ENCODE measurements at places on chromosomes 13 and 19.

- DNase-seq: no peak
Observed at GRCh38 chr13:24277761-24278160, 31.6 kb upstream of the C1QTNF9 start.

- DNase-seq: no peak
Observed at GRCh38 chr19:33085570-33086128, 4.7 kb downstream of the GPATCH1 start.

DNA sequence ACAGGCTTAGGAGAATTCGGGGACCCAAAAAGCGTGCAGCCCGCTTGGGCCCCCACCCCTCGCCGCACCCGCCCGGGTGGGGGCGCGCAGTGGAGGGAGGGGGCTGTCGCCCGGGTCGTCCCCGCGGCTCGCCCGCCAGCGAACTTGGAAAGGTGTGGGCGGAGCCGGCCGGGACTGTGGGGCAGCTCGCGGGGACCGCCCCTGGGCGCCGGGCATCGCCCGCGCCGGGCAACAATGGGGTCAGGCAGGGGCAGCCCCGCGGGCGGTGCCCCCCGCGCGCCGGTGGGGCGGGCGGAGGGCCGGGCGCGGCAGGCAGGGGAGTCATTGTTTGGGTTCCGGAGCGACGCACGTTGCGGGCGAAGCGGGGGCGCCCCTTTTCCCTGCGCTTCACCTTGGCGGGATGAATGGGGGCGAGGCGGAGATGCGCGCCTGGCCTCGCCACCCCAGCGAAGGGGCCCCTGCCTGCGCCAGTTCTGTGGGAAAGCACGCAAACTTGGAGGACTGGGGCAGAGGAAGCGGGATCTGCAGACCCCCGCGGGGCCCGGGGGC lies 647 bp upstream of the KLF12 start:
- peak; percentile 24 for DNase-seq

DNA sequence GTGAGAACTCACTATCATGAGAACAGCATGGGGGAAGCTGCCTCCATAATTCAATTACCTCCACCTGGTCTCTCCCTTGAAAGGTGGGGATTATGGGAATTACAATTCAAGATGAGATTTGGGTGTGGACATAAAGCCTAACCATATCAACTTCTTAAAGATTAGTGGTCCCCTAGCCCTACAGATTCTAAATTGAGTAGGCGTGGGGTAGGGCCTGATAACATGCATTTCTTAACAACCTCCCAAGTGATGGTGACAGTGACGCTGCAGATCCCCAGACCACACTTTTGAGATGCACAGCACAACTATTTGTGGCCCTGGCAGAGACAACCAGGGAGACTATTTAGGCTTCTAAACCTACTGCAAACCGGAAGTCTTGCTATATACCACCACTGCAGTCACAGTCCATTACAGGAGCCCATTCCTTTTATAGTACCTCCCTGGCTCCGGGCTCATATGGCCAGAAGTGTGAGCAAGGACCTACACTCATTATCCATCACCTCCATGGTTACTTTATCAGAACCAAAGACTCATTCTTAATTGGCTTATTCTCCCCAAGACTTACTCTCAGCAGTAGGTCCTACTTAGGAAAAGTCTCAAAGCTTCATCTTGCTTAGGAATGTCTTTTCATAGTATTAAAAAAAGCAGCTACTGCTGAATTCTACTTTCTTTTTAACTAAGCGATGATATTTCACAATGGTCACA lies 2.1 kb upstream of the DPY19L3 start:
- DNase-seq: no peak

- DNase-seq: no peak
Observed at GRCh38 chr13:101730420-101731000, 278.0 kb downstream of the ITGBL1 start.

GRCh38 chr13:41019011-41019487 lies at the start of gene ELF1:
Gene ELF1 (minus strand): TSS chr13:41019316. CDS start chr13:40982054, 37,262 bp downstream.
- peak; percentile 12 for DNase-seq

DNA sequence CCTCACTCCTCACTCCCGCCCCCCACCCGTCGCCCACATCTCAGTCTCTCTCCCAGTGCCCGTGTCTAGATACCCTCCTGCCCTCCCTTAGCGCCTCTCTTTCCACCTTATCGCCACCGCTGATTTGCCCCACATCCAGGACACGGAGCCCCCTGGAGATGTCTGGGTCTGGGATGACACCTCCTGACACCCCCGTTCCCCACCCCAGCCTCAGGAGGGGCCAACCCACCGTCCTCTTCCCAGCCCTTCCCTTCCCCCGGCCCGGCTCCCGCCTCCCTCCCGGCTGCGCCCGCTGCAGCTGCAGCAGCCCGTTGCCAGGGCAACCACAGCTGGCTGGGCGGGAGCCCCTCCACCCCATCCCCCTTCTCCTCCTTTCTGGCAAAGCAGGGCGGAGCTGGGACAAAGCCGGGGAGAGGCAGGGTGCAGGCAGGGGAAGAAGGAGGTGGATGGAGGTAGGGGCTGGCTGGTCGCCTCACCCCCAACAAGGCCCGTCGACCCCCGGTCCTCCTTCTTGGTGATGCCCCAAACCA lies 13.5 kb downstream of the DPF1 start:
- DNase-seq: no peak

- no peak for DNase-seq
Observed at GRCh38 chr13:102872131-102872530, 26.3 kb downstream of the ERCC5 start.

- no peak for DNase-seq
Observed at GRCh38 chr13:82654861-82655855, 1227.1 kb downstream of the SLITRK1 start.

- no peak for DNase-seq
Observed at GRCh38 chr13:26458196-26458749, 99.2 kb upstream of the WASF3 start.

- DNase-seq: no peak
Observed at GRCh38 chr19:19544954-19545591, 7.0 kb downstream of the CILP2 start.

Data from stimulated activated CD8-positive, alpha-beta memory T cell treated with anti-CD3 and anti-CD28 coated beads, Interleukin-15, amount 100 ng/mL, for 1 hour (primary cell).